Spleen (tissue), 13 donors: ENCODE measurements at places on chromosomes 5 and 9. TPM values are rescaled to one million over a fixed set of nuclear protein-coding genes. Genes with fewer than 3 reads are reported as not detected.

Gene OTULINL
- total RNA-seq: 43.4 TPM

Gene IFNA13
- 0.86 TPM for total RNA-seq

Gene FUT7
- total RNA-seq: 14.9 TPM

- peaks cover 7% of the 10 kb centered on the region for H3K4me1 ChIP-seq
- peak within 1 kb of the TSS; percentile 50 for H3K4me3 ChIP-seq
- peak; percentile 90 for DNase-seq
- H3K27ac ChIP-seq: peak within 1 kb of the TSS; percentile 76
Measured at GRCh38 chr9:122370869-122371755, at the start of gene PTGS1. TSS of gene PTGS1 (plus strand) at chr9:122371024. CDS start at chr9:122371085, 61 bp downstream.

- no peak overlapping the region for H3K4me3 ChIP-seq
- no peaks in the 10 kb centered on the region for H3K4me1 ChIP-seq
- H3K27ac ChIP-seq: no peak overlapping the region
- no peaks in the 10 kb centered on the region for H3K36me3 ChIP-seq
- no peaks in the 10 kb centered on the region for H3K27me3 ChIP-seq
- no peak for DNase-seq
Measured at GRCh38 chr5:115507681-115508080, 36.9 kb downstream of the FEM1C start.

- DNase-seq: no peak
- no peaks in the 10 kb centered on the region for H3K36me3 ChIP-seq
- no peaks in the 10 kb centered on the region for H3K4me1 ChIP-seq
- H3K4me3 ChIP-seq: no peak overlapping the region
- H3K27ac ChIP-seq: no peak overlapping the region
Measured at GRCh38 chr5:93915142-93915553, 173.7 kb upstream of the POU5F2 start.

DNA sequence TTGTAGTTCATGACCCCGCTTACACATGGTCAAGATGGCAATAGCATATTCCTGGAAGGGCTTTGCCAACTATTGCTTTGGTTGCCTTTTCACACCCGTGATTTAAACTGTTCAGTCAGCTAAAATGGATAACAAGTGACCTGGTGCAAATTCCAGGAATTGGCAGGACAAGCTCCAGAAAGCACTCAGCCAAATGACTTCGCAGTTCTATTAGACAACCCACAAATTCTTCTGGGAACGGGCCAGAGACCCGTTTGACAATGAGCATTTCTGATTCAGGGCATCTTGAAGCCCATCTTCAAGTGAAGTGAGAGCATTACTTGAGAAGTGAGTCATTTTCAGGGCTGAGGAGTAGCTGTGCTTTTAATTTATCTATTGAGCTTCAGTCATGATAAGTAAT is 165.0 kb downstream of the DROSHA start:
- no peak overlapping the region for H3K4me3 ChIP-seq
- H3K36me3 ChIP-seq: no peaks in the 10 kb centered on the region
- no peak for DNase-seq
- no peaks in the 10 kb centered on the region for H3K4me1 ChIP-seq
- no peaks in the 10 kb centered on the region for H3K27me3 ChIP-seq
- H3K27ac ChIP-seq: no peak overlapping the region

DNA sequence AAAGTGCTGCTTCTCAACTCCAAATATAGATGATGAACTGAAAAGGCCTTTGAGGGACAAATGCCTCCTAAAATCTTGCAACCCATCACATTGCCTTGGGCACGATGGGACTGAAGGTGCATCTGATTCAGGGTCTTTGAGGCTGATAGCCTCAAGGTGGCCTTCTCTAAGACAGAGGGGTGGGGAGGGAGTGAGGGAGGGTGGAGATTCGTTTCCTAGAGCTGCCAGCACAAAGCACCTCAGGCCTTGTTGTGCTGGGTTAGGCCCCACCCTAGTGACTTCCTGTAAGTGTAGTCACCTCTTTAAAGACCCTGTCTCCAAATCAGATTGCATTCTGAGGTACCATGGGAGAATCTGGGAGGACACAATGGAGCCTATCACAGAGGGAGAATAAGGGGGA is 57.1 kb downstream of the BARX1 start:
- H3K4me1 ChIP-seq: no peaks in the 10 kb centered on the region
- H3K27ac ChIP-seq: no peak overlapping the region
- no peak overlapping the region for H3K4me3 ChIP-seq
- no peaks in the 10 kb centered on the region for H3K27me3 ChIP-seq

DNA sequence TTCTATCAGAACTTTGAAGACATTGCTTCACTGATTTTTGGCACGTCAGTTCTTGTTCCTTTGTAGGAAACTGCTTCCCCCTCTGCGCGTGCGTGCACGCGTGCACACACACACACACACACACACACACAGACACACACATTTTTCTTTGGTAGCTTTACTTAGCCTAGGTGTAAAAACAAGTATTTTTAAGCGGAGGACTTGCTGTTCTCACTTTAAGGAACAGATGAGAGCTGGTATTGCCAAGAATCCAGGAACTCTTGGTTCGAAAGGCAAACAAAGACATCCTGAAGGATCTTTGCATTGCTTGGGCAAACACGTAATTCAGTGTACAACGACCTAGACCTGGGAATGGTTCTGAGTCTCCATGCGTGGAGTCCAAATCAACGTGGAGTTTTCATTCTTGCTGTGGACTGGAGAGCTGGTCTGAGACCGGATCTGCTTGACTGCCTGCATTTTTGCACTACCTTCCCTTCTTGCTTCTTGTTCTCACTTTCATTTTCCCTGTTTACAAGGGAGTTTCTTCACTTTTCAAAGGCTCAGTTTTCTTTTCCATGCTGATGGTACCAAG is 8.2 kb downstream of the TMEM268 start:
- H3K27ac ChIP-seq: peak overlapping the region; percentile 97
- no peak for DNase-seq
- peaks cover 59% of the 10 kb centered on the region for H3K4me1 ChIP-seq
- H3K27me3 ChIP-seq: no peaks in the 10 kb centered on the region
- H3K36me3 ChIP-seq: peaks cover 55% of the 10 kb centered on the region
- H3K4me3 ChIP-seq: peak overlapping the region; percentile 16

DNA sequence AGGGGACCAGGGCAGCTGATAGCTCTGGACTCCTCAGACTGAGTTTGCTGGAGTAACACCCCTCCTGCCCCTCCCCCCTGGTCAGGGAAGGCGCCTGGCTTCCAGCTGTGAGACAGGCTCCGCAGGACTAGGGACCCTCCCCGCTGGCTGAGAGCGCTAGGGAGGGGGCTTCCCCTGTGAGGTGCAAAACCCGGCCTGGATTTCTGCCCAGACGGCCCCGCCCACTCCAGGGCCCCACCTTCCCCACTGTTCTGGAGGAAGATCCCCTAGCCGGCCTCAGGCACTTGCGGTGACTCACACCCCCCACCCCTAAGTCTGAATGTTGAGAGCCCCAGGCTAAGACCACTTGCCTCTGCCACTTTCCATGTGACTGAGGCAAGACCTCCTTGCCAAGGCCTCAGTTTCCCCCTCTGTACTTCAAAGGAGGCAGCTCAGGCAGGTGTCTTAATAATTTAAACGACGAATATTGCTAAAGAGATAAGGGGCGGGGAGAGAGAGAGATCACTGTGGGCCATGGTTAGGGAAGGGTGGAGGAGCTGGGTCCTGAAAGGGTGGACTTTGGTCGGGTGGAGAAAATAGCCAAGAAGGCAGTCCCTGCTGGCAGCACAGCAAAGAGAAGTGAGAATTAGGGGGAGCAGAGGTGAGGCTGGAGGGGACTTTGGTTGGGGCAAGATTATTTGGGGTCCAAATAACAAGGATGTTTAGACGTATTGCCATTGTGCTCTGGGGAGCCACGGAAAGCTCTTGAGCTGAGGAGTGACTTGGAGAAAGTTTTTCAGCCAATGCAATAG is 1.0 kb upstream of the DAB2IP start:
- peaks cover 18% of the 10 kb centered on the region for H3K27me3 ChIP-seq
- peaks cover 56% of the 10 kb centered on the region for H3K4me1 ChIP-seq
- no peaks in the 10 kb centered on the region for H3K36me3 ChIP-seq
- H3K27ac ChIP-seq: no peak overlapping the region

- no peak overlapping the region for H3K27ac ChIP-seq
- H3K4me1 ChIP-seq: no peaks in the 10 kb centered on the region
- DNase-seq: no peak
- H3K36me3 ChIP-seq: peaks cover 48% of the 10 kb centered on the region
- no peak overlapping the region for H3K4me3 ChIP-seq
Measured at GRCh38 chr5:14715481-14715880, 51.0 kb downstream of the OTULIN start.

DNA sequence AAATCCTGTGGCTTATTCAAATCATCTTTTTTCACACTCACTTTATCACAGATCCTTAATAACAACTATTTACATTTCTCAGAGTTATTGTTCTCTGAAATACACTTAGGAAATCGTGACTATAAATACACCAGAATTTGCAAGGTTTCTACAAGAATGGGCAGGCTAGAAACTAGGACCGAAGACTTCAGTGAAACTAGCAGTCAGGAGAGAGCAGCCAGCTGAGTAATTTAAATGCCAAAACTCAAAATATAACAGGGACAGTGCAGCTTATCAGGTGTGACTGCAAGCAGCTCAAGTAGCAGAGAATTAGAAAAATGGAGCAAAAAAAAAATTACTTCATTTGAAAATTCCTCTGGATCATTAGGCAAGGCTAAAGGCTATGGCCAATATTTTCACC is 719.3 kb upstream of the ZNF608 start:
- no peaks in the 10 kb centered on the region for H3K27me3 ChIP-seq
- no peaks in the 10 kb centered on the region for H3K36me3 ChIP-seq
- no peak overlapping the region for H3K27ac ChIP-seq
- no peak overlapping the region for H3K4me3 ChIP-seq

- no peaks in the 10 kb centered on the region for H3K36me3 ChIP-seq
- H3K4me1 ChIP-seq: peaks cover 11% of the 10 kb centered on the region
- peak overlapping the region; percentile 1 for H3K27ac ChIP-seq
- peak; percentile 78 for DNase-seq
- no peak overlapping the region for H3K4me3 ChIP-seq
Measured at GRCh38 chr9:129773262-129774048, 20.6 kb upstream of the PTGES start.
